ENCODE measurements at places on chromosomes 12 and 14.

DNA sequence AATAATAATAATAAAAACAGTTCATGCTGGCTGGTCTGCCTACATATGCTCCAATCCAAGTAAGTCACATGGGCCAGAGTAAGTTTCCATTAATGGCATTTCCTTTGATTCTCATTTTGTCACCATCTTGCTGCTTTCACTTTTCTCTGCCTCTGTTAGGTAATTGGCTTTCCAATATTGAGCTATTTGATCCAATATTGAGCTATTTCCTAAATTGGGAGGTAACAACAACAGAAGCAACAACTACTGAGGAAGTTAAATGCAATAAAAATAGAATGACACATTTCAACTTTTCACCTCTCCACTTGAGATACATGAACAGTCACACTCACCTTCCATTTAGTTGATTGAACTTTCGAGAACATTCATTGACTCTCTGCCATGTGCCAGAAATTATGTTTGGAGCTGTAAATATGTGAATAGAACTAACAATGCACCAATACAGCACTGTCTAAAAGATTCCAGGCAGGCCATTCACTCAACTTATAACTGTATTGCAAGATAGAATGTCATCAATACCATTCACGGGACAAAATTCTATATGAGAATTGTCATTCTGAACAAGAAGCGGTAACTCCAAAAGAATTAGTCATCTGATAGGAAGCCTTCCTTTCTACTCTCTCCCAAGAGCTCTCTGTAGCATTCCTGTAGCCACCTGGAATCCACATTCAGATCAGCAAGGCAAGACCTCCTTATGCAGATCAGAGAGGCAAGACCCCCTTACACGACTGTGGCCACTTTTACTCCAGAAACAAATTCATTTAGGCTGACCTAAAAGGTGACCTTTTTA is 136.4 kb downstream of the PHLDA1 start:
- no peak for DNase-seq

DNA sequence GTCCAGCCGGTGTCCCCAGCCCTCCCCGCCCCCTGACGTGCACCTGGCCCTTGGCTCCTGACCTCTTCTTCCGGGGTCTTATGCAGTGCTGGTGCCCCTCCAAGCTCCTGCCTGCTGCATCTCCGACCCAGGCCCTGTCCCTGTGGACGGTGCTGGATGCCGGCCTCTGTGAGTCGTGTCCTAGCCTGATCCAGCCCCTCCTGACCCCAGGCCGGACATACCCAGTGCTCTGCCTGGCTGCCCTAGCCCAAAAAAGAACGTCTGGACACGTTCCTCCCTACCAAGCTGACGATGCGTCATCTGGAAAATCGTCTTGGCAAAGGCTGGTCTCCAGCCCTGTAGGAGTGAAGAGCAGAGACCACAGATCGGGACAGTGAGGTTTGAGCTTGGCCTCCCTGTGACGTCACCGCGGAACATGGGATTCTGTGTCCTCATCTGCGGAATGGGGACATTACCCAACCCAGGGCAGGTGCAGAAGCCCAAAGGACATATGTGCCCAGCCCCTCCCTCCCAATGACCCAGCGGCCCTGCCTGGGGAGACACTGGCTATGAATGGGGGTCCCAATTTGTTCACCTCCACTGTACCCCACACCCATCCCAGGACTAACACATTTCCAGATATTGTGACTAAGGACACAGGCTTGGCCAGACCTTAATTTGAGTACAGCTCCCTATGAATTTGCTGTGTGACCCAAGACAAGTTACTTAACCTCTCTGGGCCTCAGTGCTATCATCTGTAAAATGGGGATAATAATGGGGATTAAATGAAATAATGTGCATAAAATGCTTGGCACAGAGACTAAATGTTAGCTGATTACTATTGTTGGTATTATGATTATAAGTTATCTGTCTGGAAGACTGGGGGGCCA is 51.0 kb upstream of the BCL11B start:
- DNase-seq = no peak

DNA sequence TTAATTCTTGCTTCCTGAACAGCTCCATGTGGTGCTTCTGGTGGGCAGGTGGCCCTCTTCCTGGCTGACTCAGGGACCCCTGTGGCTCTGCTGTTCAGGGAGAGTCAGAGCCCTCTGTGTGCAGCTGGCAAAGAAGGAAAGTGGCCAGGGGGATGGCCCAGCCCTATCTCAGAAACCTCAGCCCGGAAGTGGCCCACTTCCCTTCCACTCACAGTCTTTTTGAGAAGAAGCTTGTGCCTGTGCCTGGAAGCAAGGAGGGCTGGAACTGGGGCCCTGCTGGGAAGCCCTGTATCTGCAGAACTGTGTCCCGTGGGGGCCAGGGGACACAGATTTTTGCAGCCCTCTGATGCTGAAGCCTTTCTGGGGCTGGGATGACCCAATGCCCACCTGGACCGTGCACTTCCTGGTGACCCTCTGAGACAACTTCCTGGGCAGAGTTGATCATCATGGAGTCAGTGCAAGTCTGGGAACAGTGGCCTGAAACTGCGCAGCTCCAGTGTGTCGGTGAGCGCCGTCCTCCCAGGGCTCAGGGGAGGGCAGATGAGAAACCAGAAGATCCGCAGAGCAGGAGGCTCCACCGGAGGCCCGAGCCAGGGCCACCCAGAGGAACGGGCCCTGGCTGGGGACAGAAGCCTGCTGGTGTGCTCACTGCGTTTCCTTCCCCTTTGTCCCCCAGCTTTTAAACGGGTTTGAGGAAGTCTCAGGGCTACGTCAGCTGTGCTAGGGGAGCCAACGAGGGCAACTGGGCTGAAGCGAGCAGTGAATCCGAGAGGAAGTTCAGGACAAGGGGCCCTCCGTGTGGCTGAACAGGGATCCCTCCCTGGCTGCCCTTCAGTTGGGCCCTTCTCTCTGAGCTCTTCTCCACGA is 217.4 kb upstream of the RTL1 start:
- no peak for DNase-seq

- DNase-seq = no peak
These were observed 16.8 kb upstream of the SNX6 start for GRCh38 chr14:34646570-34647255.

DNA sequence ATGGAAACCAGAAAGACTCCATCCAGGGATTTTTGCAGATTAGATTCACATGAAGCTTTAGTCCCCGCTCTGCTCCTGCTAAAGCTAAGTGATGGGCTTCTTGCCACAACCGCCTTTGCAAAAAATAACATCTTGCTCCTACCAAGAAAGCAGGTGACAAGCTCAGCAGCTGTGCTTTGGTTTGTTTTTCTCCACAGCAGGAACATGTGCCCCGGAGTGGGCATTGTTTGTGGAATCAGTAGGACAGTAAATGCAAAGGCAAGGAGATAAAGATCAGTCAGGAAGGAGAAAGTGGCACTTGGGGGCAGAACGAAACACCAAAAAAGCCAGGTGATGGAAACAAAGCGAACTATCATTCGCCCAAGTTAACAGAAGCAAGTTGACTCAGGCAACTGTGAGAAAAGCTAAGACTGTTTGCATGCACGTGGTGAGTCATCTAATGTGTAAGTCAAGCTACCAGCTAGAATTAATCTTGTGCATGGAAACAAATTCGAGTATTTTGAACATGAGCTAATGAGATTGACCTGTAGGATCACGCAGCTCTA is 165.5 kb upstream of the PLXNC1 start:
- DNase-seq = no peak

DNA sequence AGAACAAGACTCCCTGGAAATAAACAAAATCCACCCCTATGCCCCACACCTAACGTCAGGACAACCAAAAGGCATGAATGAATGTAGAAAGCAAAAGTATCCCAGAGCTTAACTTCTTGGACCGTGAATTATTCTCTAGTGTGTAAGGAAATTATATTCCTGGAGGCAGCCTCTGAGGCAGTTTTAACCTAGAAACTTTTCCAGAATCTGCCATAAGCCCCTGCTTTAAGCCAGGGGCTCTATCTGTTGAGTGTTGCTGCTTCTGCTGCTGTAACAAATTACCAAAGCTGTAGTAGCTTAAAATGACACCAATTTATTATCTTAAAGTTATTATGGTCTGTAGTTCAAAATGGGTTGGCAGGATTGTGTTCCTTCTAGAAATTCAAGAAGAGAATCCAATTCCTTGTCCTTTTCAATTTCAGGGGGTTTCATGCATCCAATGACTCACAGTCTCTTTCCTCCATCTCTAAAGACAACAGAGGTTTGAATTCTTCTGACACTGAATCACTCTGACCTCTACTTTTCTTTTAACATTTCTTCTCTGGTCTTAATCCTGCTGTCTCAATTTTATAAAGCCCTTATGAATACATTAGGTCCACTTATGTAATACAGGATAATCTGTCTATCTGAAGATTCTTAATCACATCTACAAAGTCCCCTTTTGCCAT is 242.7 kb downstream of the ATXN7L3B start:
- DNase-seq = no peak

- DNase-seq = no peak
These were observed 170.1 kb upstream of the PWP1 start for GRCh38 chr12:107515446-107515958.

- DNase-seq = no peak
These were observed 23.8 kb downstream of the CD163 start for GRCh38 chr12:7479771-7480170.

Data from Caco-2 (cell line).